ENCODE measurements at places on chromosomes 4 and X.

DNA sequence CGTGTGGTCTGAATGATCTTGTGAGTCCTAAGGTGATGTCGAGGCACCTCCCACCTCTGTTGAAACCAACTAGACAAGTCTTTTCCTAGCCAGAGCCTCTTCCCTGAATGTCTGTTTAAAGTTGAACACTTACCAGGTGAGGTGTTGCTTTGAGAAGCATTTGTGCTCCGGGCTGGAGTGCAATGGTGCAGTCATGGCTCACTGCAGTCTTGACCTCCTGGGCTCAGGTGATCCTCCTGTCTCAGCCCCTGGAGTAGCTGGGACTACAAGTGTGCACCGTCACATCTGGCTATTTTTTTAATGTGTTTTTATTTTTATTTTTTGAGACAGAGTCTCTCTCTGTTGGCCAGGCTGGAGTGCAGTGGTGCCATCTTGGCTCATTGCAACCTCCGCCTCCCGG is 18.1 kb downstream of the RNF4 start:
- no peak for DNase-seq

- DNase-seq, result no peak
These were observed 79.3 kb downstream of the FRAS1 start for GRCh38 chr4:78136109-78137081.

- DNase-seq, result no peak
These were observed 13.0 kb upstream of the CXCL2 start for GRCh38 chr4:74111990-74112389.

DNA sequence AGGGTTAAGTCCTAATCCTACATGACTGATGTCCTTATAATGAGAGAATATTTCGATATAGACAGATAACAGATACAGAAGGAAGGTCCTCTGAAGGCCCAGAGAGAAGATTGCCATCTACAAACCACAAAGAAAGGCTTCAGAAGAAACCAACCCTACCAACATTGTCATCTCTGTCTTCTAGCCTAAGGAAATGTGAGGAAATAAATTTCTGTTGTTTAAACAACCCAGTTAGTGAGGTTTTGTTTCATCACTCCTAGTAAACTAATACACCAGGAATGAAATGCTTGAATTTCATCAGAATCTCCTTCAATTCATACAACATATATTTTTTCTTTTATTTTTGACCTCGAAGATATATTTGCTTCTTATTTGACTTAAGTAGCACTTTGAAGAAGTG is 1527.8 kb downstream of the STIM2 start:
- DNase-seq, result no peak

- DNase-seq, result no peak
These were observed 110.6 kb upstream of the PNPLA4 start for GRCh38 chrX:8037593-8038348.

GRCh38 chr4:2689825-2690700 is 66.1 kb downstream of the TNIP2 start:
- no peak for DNase-seq

All from HCT116 (cell line).